Activated naive CD4-positive, alpha-beta T cell treated with Interleukin-2 at 50 U/mL for 16 hours (primary cell): ENCODE measurements at places on chromosomes 3 and 15.

DNA sequence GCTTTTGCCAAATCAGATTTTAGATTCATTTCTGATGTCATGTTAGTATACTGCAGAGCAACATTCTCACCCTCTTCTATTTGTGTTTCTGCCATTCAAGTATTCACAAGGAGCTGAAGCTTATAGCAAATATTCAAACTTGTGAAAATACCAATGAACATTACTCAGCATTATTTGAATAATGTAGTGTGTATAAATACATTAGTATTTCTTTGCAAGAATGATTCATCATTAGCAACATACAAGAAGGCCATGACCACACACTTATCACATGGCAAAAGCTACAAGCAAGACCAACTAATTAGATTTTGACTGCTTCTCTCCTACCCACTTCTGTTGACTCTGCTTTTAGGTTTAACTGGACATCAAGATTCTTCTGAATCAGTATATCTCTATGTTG, 124.9 kb downstream of the IGSF11 start:
- DNase-seq = no peak

DNA sequence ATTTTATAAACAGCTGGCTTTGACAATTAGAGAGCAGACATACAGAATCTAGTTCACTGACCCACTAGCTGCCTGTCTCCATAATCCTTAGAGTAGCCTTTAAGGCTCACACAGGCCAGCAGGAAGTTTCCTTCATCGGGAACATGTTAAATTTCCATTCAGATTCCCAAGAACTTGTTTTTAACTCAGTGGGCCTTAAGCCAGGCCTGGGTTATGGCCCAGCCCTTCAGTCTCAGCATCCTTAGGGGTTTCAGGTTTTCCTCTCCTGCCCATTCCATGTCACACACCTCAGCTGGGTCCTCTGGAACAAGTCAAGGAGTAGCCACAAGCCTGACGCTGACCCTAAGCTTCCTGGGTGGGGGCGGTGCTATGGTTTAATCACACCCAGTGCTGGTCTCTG, 15.0 kb downstream of the CDAN1 start:
- DNase-seq = no peak

GRCh38 chr3:148243609-148244008, 454.1 kb upstream of the AGTR1 start:
- DNase-seq = no peak

GRCh38 chr3:178343433-178344038, 192.7 kb upstream of the KCNMB2 start:
- DNase-seq = no peak

GRCh38 chr3:190092250-190092649, 28.4 kb downstream of the P3H2 start:
- DNase-seq = no peak

DNA sequence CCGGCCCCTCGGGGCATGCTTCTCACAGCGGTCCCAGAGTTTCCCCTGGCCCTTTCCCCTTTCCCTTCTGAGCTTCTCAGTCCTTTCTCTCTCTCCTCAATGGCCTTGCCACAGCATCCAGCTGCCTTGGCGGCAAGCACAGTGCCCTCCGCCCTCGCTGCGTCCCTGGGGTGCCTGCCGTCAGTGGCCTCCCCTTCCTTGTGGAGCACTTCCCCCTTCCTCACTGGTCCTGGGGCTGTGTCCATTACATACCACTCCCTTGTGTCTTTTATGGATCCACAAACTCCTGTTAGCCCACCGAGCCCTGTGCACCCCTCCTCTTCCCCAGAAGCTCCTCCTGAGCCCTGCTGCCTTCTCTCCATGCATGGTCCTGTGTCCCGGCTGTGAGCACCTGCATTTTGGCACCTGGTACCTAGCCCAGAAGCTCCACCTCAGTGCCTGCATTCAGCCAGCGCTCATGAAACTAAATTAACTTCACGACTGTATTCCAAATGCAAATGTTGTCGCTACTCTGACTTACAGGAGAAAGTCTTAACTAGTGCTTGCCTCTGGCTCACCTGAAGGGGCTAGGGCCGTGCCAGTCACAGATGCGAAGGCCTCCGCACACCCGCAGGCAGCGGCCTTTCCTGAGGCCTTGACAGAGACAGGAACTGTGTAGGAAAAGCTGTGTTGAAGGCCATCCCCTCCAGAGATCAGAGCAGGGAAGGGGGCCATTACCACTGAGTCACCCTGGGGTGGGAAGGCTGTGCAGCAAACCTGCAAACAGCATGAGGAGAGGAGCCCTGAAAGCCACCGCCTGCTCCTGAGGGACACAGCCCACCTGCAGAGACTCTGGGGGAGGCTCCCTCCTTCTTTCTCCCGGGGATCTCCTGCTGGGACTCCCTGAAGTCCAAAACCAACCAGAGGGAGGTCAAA, 19.1 kb upstream of the KLF13 start:
- no peak for DNase-seq

GRCh38 chr15:83278191-83278590, 6.3 kb downstream of the BNC1 start:
- no peak for DNase-seq

DNA sequence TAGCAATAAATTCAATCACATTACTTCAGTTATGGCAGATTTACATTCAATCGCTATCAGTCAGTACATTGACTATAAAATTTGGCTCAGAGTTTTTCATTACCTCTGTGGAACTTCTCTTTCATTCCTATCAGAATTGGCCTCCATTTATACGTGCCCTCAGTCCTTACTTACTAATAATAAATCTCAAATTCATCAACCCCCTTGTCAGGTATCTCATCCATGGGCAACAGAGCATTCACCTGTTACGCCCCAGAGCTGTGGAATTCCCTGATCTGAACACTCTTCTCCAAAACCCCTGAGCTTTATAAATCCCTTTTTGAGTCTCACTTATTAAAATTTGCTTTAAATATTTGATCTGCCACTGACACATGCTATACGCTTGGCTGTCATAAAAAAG, 492.9 kb downstream of the GBE1 start:
- no peak for DNase-seq

- DNase-seq = no peak
Measured at GRCh38 chr3:138351916-138352550, 3.7 kb downstream of the MRAS start.

- no peak for DNase-seq
Measured at GRCh38 chr15:73190189-73190601, 137.9 kb downstream of the NEO1 start.

- DNase-seq = no peak
Measured at GRCh38 chr3:186097317-186097662, 11.6 kb downstream of the ETV5 start.

DNA sequence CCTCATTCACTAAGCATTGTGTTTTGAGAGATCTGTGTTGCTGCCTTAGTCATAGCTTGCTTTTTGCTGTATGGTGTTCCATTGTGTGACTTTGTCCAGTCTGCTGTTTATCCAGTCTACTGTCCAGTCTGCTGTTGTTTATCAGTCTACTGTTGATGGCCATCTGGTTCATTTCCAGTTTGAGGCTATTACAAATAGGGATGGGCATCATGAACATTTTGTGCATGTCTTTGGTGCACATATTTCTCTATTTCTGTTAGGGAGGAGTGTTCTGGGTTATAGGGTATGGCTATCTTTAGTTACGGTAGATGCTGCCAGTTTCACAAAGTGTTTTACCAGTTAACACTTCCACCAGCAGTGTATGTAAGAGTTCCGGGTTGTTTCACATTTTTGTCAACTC, 22.2 kb upstream of the CLEC3B start:
- DNase-seq = no peak

DNA sequence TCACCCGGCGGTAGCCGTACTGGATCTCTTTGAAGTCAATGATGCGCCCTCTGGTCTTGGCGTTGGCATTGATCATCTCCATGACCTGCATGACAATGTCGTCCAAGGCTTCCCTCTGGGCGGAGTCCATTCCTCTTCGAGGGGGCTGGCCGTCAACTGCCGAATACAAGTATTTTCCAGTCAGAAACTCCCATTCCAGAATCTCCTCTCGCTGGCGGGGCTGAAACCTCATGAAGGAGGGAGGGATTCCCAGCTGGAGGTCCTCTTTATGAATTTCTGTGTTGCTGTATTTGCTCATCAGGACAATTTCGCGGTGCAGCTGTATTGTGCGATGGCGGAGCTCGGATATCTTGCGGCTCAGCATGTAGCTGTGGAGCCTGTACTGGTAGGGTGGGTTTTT, 73.4 kb downstream of the CHSY1 start:
- no peak for DNase-seq

DNA sequence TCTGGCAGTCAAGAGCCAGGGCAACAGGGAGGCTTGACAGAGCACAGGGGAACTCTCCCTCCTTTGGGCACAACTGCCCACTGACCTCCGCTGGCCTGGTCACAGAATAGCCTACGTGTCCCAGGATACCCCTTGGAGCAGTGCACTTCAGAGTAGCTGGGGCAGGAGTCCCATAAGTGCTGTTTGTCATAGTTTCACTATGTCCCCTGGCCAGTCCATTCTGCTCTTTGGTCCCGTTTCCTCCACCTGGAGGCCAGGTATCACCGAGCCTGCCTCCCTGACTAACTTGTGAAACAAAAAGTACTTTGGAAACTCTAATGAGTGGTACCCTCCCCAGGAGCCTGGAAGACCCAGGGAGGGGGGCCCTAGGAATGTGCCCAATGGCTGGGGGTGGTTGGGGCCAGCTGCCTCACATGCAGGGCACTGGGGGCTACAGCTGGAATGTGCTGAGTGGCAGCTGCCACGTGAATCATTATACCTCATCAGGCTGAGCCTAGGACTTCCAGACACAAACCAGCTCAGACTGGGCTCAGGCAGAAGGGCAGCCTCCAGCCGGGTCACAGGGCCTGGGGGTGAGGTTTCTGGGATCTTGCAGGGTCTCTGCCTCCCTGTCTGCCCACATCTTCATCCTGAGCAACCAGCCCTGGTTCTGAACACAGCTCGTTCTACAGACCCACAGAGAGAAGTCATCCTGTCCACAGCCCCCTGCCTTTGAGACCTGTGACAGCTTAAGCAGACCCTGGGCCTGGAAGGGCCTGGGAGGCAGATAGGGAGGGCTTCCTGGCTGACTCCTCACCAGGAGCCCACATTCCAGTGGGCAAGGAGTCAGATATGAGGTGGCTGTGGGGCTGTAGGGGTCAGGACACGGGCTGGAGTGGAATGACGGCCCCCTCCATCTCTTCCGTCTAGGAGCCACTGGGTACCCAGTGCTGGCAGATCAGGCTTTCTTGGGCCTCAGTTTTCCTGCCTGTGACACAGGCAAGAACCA, 914 bp upstream of the PTH1R start:
- no peak for DNase-seq

DNA sequence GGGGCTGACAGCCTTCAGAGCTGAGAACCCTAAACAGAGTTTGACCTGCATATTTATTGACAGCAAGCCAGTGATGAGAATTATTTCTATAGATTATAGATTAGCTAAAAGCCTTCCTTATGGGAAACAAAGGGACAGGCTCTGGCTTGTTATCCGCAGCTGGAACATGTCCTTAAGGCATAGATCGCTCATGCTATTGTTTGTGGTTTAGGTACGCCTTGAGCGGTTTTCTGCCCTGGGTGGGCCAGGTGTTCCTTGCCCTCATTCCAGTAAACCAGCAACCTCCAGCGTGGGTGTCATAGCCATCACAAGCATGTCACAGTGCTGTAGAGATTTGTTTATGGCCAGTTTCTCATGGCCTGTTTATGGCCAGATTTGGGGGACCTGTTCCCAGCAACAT, 10.2 kb upstream of the FAH start:
- DNase-seq = no peak
